ENCODE measurements at places on chromosomes 4 and X.

GRCh38 chr4:123121241-123121907 lies 199.0 kb upstream of the NUDT6 start:
- DNase-seq = no peak

GRCh38 chrX:134462927-134463326 lies 3.0 kb downstream of the HPRT1 start:
- no peak for DNase-seq

- no peak for DNase-seq
These were observed 25.3 kb upstream of the FRMD7 start for GRCh38 chrX:132153166-132153565.

DNA sequence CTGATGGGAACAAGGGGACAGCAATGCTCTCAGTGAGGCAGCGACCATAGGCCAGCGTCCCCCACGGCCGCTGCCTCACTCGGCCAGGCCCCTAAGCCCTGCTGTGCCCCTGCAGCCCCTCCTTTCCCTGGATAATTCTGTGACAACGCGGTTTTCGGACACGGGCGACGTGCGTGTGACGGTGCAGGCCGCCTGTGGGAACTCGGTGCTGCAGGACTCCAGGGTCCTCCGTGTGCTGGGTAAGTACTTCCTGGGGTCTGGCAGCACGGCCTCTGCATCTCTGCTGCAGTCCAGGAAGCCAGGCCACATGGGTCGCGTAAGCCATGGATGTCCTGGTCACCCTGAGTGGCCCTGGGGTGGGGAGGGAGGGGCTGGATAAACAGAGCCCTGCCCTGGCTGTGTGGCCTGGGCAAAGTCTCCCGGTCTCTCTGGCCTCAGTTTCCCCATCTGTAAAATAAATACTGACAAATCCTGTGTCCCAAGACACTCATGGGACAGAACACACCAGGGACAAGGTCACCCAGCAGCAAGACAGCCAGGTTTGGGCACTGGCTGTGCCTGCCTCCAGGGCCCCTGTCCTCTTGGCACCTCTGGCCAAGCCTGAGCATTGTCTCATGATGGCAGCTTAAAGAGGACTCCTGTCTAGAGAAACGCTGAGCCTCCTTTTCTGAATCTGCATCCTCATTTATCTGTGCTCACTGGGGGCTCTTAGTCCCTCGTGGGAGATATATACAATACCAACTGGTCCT lies 212.8 kb downstream of the AFAP1 start:
- DNase-seq = no peak

- DNase-seq = no peak
These were observed 225.6 kb downstream of the ARHGAP10 start for GRCh38 chr4:147957446-147957845.

DNA sequence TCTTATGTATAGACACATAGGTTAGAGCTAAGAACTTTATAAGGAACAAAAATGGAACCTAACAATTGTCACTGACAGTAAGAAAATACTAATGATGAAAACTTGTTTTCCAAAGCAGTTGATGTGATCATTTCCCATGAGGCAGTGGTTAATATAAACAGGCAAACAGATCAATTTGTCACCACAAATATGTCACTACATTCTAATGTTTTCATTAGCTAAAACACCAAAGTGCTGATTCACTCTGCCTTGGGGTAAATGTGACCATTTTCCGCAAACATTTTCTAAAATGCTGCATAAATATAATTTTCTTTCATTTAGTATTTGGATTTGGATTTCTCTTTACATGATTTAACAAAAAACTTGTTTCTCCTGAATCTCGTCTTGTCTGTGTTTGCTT lies 408.9 kb upstream of the CTSO start:
- no peak for DNase-seq

DNA sequence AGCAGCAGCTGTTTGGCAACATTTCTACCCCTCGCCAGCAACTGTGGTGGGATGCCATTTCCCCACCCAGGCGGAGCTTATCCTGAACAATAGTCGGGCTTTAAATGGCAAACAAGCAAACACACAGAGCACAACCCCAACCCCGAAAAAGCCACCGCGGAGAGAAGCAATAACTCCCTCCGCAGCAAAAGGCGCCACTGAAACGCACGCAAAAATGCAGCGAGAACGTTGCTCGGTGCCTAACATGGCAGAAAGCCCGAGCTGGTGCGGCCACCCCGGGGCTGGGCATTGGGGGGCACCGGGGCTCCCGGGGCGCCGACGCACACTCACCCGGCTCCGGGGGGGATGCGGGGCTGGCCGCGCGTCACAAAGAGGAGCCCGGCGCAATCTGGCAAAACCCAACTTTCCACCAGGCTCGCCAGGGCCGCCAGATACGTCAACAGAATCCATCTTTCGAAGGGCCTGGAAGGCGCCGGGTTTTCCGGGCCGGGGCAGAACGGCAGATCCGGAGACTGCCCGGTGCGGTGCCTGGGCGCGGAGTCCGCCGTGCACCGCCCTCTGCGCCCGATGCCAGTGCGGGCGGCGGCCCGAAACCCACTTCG lies 818 bp downstream of the RAI2 start:
- no peak for DNase-seq

GRCh38 chr4:184344899-184345572 lies 127.4 kb upstream of the ENPP6 start:
- DNase-seq = no peak

DNA sequence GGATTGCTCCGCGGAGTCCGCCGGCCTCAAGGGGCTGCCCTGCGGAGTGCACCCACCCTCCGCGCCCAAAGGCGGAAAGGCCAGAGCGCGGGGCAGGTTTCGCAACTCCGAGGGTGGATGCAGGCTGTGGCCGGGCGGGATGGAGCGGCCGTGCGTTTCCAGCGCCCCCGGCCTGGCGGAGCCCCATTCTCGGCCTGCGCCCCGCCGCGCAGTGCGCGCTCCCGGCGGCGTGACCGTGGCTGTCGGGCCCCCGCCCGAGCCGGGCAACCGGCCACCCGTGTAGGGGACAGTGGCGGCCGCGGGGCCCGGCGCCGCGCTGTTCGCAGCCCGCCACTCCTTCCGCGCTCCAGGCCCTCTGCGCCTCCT lies 331 bp downstream of the SETD7 start:
- no peak for DNase-seq

Data from stimulated activated CD4-positive, alpha-beta T cell treated with anti-CD3 and anti-CD28 coated beads, TNF-alpha, amount 100 ng/mL, for 4 hours (primary cell).